ENCODE measurements at places on chromosomes 16 and 17.

DNA sequence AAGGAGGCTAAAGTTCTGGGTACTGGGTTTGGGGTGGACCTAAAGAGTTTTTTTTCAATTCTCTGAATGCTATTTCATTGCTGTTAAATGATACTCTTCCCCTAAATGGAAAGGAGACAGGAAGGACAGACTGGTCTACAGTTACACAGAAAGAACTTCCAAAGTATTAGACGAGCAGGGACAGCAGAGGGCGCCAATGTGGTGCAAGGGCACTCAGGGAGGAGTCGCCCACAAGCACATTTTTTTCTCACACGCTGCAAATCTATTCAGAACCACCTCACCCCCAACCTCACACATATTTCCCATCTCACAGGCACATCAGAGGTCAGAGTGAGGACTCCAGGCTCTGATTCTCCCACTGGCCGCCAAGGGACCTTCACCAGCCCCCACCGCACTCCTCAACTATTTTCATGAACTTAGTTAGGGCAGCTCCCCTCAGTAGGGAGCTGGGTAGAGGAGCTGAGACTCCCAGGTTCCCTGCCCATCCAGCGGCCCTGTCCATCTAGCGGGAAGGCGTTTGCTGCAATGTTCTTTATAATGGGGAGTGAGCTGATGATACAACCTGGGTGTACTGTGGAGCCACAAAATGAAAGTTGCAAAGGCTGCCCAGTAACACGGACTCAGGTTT is 6.8 kb upstream of the CA4 start:
- no peak overlapping the region for H3K4me3 ChIP-seq
- peak; percentile 45 for DNase-seq
- peaks cover 22% of the 10 kb centered on the region for H3K4me1 ChIP-seq
- peaks cover 3% of the 10 kb centered on the region for H3K36me3 ChIP-seq
- no peak overlapping the region for H3K27ac ChIP-seq

DNA sequence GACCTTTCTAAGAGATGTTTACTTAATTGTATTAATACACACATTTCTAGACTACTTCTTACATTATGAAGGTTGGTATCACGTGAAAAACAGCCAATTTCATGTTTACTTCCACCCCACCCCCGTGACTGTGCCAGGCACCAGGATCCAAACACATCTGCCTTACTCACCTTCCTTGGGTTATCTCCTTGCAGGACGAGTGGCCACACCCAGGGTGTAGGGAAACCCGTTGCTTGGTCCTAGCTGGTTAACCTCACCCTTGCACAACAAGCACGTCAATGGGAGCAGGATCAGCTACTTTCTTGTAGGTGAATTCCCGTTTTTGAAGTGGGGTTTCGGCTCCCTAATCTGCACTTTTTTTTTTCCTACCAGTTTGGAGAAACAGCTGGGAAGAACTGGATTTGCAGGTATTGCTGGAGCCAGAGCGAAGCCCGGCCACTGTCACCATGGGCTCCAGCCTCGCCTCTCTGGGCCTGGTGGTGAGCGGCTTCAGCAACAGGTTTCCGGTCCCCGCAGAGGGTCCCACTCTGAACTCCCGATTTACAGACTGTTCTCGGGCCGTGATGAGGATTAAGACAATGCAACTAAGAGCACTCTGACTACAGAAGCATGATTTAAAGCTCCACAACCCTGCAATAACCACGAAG is 2.1 kb upstream of the UBB start:
- no peak overlapping the region for H3K4me3 ChIP-seq
- H3K27me3 ChIP-seq = no peaks in the 10 kb centered on the region
- H3K4me1 ChIP-seq = peaks cover 27% of the 10 kb centered on the region
- no peak overlapping the region for H3K27ac ChIP-seq

- DNase-seq = no peak
- H3K27me3 ChIP-seq = peaks cover 10% of the 10 kb centered on the region
- H3K4me1 ChIP-seq = no peaks in the 10 kb centered on the region
- no peak overlapping the region for H3K4me3 ChIP-seq
Measured at GRCh38 chr16:50489182-50489581, 59.0 kb upstream of the NKD1 start.

DNA sequence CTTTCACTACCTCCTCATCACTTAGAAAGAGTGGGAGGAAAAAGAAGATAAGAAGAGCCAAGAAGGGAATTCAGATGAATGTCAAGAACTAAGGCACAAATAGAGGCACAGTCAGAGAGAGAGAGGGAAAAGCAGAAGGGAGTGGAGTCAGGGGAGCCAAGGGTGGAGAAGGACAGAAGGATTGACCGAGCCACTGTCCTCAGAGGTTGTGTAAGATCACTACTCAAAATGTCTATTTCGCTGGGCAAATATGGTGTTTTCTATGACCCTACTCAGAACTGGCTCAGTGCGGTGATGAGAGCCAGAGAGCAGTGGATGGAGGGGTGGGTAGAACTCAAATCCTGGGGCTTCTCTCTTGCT is 139.2 kb upstream of the HS3ST2 start:
- no peaks in the 10 kb centered on the region for H3K36me3 ChIP-seq
- H3K4me3 ChIP-seq = no peak overlapping the region
- no peak overlapping the region for H3K27ac ChIP-seq
- no peaks in the 10 kb centered on the region for H3K27me3 ChIP-seq
- DNase-seq = no peak

DNA sequence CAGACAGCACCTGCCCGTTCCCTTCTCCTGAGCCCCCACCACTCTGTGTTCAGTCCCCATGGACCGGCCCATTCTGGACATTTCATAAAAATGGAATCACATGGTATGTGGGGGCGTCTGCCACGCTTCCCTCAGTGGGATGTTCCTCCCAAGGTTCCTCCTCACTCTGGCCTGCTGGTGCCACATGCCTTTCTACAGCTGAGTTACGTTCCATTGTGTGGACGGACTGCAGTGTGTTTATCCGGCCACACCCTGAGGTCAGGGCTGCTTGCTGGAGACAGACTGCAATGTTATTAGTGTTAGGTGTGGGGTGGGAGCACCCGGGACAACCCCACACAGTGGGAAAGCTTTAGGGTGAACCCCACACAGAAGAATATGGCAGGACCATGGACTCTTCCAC is 5.9 kb upstream of the AATK start:
- no peak overlapping the region for H3K4me3 ChIP-seq
- H3K27me3 ChIP-seq = peaks cover 6% of the 10 kb centered on the region
- H3K4me1 ChIP-seq = no peaks in the 10 kb centered on the region
- DNase-seq = no peak
